ENCODE measurements at places on chromosomes 6 and 20.
A peak's percentile ranks its signal among the peaks of the same experiment; 100 is the strongest.

- no peak for DNase-seq
Observed at GRCh38 chr20:32963176-32963575, 41.1 kb downstream of the SUN5 start.

DNA sequence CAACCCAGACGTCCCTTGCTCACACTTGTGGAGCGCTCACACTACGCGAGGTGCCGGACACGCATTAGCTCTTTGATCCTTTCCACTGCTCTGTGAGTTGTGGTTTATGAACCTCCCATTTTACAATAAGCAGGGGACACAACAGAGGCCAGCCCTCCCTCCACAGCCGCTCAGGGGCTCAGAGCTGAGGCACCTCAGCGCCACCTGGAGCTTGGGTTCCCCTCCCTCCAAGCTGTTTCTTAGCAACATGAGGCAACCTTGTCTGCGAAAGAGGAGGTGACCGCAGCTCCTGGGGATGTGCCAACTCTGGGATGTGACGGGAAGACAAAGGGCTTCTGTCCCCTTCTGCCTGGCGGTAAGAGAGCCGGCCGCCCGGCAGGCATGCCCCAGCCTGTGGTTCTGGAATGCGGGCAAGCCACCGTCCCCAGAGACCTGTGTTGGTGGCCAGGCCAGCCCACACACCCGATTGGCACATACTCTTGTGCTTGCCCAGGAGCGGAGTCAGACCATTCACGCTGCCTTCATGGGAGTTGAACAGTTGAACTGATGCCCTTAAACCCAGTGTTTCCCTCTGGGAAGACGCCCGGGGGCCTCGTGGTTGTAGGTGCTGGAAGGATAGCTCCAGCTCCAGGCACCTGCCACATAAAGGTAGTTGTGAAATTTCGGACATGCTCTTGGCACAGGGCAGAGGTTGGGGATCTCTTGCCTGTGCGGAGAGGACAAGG lies 44.5 kb downstream of the RBM38 start:
- DNase-seq = no peak

- no peak for DNase-seq
Observed at GRCh38 chr6:92196325-92196724, 1223.0 kb downstream of the EPHA7 start.

- no peak for DNase-seq
Observed at GRCh38 chr20:44829688-44830087, 19.3 kb upstream of the RIMS4 start.

DNA sequence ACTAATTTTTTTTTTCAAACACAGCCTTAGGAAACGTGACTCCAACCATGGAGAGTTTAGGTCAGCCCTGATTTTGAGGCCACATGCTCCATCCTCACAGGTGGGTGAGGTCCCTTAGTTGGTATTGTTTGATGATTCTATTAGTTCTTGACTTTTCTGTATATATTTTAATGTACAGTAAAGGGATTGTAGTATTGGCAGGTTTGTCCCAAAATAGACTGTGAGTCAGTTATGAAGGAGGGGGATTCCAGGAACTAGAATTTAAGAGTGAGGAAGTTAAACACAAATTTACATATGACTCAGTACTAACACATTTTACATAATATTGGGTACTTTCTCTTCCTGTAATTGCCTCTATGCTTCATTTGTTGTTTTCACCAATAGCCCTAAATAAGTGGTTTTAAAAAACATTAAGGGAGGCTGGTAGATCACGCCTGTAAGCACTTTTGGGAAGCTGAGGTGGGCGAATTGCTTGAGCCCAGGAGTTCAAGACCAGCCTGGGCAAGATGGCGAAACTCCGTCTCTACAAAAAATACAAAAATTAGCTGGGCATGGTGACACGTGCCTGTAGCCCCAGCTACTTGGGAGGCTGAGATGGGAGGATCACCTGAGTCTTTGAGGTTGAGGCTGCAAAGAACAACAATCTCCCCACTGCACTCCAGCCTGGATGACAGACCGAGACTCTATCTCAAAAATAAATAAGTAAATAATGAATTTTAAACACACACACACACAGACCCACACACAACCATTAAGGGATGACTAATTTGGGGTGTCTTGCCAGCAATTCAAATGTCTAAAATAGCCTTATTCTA lies 81.8 kb downstream of the SGK1 start:
- DNase-seq = peak; percentile 44

GRCh38 chr6:50180646-50181045 lies 130.9 kb upstream of the DEFB112 start:
- DNase-seq = no peak

DNA sequence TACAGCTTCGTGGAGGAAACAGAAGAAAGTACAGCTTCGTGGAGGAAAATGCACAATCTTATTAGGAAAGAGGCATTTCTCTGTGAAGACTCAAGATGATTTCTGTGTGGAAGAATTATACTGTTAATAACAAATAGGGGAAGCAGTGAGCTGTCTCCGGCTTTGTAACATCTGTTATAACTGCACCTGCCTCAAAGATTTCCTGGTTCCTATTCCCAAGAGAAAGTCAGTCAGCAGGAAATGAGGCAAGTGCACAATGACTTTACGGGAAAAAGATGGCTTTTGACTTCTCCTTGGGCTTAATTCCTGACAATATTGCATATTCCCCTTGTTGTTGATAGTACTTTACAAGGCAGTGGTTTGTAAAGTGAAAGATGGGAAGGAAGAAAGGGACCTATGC lies 538.5 kb downstream of the BMP2 start:
- no peak for DNase-seq

- DNase-seq = no peak
Observed at GRCh38 chr20:3874194-3874844, 14.9 kb upstream of the PANK2 start.

- no peak for DNase-seq
Observed at GRCh38 chr6:70131528-70131927, 171.4 kb downstream of the COL9A1 start.

DNA sequence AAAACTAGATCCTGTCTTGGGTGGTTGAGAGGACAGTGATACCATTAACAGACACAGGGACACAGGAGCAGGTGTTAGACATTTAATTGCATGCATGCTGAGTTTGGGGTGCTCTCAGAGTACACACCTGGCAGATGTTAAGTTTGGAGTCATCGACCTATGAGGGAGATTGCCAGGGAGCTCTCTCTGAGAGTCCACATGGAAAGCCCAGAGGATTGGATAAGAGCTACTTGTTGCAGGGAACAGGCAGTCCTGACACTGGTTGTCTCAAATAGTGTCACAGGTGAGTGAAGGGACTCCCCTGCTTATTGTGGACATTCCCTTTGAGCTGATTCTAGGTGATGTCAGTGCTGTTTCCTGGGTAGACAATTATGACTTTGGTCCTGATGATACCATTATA lies 3.1 kb downstream of the ATRN start:
- no peak for DNase-seq

DNA sequence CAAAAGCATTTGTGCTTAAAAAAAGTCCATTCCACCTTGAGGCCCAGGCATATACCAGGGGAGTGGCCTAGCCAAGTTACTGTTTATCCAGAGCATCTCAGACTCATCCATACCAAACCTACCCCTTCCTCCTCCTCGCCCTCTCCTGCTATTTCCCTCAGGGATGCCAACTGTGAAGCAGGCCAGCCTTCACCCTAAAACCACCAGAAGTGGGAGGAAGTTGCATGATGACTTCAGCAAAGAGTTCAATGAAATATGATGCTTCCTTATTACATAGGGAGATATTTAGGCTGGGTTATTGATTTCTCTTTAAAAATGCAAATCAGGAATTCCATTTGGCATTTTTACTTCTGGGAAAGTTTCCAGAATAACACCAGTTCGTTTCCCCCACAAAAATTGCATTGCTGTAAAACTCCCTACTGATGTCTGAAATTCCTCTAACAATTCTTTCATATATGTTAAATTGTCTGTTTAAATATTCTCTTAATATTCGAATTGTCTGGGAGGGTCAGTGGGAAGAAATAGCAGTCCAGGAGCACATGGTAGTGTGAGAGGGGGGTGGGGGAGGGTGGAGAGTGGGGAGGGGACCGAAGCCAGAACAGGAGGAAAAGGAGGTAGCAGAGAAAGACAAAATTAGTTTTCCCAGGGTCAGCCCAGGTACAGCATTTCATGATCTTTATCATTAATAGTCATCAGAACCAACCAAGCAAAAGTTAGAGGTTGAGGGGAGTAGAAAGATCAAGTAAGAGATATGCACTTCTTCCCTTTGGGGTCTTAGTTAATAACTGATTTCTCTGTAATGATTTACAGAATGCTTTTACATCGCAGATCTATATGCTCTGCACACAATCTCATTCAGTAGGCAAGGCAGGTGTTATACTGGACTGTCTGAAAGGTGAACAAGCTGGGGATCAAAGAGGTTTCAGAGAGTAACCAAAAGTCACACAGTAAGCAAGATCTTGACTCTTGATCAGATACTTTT lies 1.7 kb upstream of the TCP11 start:
- DNase-seq = no peak

GRCh38 chr6:112997421-112998085 lies 650.4 kb downstream of the RFPL4B start:
- DNase-seq = no peak

DNA sequence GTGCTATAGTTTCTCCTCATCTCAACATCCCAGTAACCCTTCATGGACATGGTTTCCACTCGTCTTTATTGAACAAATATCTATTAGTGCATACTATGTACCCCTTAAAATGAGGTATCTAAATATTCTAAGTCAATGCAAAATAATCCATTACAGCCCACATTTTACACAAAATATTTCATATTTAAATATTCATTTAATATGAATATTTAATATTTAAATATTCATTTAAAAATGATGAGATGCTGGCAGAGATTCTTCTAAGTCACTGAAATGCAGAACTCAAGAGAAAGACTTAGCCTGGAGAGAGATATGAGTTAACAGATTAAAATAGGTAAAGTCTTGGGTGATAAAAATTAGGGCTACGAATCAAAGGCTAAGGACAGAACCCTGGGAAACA lies 17.9 kb downstream of the EPB41L2 start:
- no peak for DNase-seq

GRCh38 chr20:62401331-62401779 lies 5.7 kb downstream of the CABLES2 start:
- DNase-seq = no peak

DNA sequence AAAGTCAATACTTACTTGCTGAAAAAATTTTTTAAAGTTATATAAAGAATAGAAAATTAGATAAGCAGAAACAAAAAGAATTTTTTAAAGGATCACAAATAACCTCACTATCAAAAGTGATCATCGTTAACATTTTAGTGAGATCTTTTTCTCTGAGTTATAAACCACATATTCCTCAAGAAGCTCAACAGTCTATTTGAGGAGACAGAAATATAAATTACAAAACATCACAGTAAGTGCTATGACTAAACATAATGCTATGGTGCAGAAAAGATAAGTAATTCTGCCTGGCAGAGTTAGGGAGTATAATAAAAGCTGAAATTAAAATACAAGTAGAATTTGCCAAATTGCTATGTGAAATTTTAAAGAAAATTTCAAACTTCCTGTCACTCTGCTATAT lies 226.7 kb downstream of the LMBRD1 start:
- no peak for DNase-seq

- DNase-seq = no peak
Observed at GRCh38 chr6:164533045-164533362, 776.4 kb downstream of the C6orf118 start.

- no peak for DNase-seq
Observed at GRCh38 chr6:112193117-112193516, 61.2 kb downstream of the LAMA4 start.

DNA sequence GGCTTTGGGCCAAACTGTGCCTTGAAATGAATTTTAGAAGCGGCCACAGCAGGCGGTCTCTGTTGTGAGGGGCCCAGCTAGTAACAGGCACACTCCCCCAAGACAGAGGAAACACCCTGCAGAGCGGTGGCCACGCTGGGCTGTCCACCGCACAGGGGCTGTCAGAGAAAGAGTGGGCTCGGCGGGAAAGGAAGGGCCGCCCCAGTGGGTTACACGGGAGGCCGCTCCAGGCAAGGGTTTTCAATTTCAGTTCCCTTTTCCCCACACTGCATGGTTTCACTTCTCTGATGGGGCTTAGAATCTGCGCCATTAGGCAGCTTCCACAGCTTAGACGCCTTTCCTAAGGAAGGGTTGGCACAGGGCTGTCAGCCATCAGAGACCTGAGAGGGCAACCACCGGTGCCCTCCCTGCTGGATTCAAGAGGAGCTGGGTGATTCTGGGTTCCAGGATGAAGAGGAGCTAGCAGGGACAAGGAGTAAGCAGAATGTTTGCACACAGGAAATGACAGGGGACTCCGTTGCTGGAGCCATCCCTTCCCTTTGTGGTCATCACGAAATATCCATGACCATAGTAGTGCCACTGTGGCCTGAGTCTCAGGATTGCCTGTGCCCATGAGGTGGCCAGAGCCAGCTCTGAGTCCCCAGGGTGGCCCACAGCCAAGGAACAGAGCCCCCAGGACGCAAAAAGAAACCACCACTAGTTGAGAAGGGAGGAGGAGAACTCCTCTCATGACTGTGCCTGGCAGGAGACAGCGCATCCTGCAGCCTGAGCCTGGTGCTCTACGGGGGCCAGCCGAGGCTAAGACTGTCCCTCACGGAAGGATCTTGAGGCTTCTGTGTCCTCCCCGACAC lies 282.7 kb downstream of the NRN1 start:
- no peak for DNase-seq

DNA sequence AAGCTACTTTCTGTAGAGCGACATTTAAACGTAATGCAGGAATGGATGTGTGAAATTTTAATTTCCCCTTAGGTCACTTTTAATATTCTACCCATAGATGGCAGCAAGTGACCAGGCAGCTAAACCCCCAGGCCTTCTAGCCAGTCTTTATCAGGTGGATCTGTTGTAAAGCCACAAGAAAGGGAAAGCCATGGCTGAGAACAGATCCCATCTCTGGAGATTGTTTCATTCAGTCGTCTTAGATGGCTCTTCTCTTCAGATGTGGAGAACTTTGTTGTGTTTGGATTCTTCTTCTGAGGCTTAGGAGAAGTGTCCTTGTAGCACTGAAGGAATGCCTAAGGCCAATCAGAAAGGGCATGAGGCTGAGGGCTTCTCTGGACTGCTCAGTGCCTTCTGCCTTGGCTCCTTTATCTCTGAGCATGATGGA lies 15.8 kb upstream of the RNF182 start:
- DNase-seq = peak; percentile 38

DNA sequence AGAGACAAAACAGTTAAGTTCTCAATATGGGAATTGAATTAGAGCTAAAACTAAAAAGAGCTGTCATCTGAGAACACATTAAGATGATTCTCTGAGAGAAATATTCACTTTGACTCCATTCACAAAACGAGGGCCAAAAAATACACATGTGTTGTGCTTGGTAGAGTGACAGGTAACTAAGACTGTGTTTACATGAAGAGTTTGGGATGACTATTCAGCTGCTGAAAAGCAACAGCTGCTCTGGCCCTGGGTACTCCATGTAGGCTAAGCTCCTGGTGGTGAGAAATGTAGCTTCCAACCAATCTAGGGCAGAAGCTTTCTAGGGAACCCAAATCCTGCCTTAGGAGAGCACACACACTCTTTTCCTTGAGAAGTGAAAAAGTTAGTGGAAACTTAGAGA lies 184.5 kb downstream of the COL21A1 start:
- no peak for DNase-seq

GRCh38 chr6:158568549-158568948 lies 8.7 kb downstream of the TMEM181 start:
- DNase-seq = no peak

- no peak for DNase-seq
Observed at GRCh38 chr6:126983779-126984178, 134.7 kb upstream of the RSPO3 start.
